Activated T-helper 1 cell treated with anti-CD3 and anti-CD28 coated beads, Interleukin-12 subunit alpha, Interleukin-12 subunit beta, Interleukin-2, Interleukin-4 antibody, amounts not matched to agents 30 ng/mL and 10 ng/mL and 1 ng/mL, durations not matched to agents 14 hours and 24 hours and 36 hours (primary cell): ENCODE measurements at places on chromosomes 11 and 22. TPM values are rescaled to one million over a fixed set of nuclear protein-coding genes. Genes with fewer than 3 reads are reported as not detected.

- peaks cover 69% of the 10 kb centered on the region for H3K4me1 ChIP-seq
- peak; percentile 20 for DNase-seq
- H3K36me3 ChIP-seq: peaks cover 22% of the 10 kb centered on the region
- peak overlapping the region; percentile 94 for H3K27ac ChIP-seq
- peak overlapping the region; percentile 99 for H3K4me3 ChIP-seq
These were observed 878 bp downstream of the RRAS2 start for GRCh38 chr11:14357881-14358728.

DNA sequence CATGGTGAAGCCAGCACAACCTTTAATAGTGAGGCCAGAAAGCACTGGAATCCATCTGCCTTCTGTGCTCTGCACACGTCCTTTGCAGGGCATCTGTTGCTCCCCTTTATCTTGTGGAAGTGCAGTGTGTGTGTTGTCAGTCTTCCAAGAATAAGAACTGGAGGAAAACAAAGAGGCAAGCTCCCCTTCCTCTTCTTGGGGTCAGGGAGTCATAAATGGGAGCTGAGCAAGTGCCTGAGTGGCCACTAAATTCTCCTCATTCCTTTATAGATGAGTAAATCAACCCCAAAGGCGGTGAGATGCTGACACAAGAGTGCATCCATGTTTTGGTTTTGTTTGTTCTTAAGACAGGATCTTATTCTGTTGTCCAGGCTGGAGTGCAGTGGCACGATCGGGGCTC is 38.3 kb downstream of the WT1 start:
- peaks cover 8% of the 10 kb centered on the region for H3K27me3 ChIP-seq
- no peak overlapping the region for H3K4me3 ChIP-seq
- DNase-seq: no peak

- peaks cover 5% of the 10 kb centered on the region for H3K27me3 ChIP-seq
- peaks cover 45% of the 10 kb centered on the region for H3K4me1 ChIP-seq
- H3K36me3 ChIP-seq: peaks cover 11% of the 10 kb centered on the region
- peak; percentile 70 for DNase-seq
- H3K4me3 ChIP-seq: peak within 1 kb of the TSS; percentile 98
These were observed at the start of gene FUT4 for GRCh38 chr11:94543695-94544645. TSS of gene FUT4 (plus strand) at chr11:94543921. CDS start at chr11:94544134, 213 bp downstream.

GRCh38 chr11:33040862-33041453 is 1.6 kb downstream of the TCP11L1 start:
- peak overlapping the region; percentile 93 for H3K4me3 ChIP-seq
- no peak for DNase-seq
- H3K27me3 ChIP-seq: peaks cover 6% of the 10 kb centered on the region
- H3K36me3 ChIP-seq: peaks cover 12% of the 10 kb centered on the region

DNA sequence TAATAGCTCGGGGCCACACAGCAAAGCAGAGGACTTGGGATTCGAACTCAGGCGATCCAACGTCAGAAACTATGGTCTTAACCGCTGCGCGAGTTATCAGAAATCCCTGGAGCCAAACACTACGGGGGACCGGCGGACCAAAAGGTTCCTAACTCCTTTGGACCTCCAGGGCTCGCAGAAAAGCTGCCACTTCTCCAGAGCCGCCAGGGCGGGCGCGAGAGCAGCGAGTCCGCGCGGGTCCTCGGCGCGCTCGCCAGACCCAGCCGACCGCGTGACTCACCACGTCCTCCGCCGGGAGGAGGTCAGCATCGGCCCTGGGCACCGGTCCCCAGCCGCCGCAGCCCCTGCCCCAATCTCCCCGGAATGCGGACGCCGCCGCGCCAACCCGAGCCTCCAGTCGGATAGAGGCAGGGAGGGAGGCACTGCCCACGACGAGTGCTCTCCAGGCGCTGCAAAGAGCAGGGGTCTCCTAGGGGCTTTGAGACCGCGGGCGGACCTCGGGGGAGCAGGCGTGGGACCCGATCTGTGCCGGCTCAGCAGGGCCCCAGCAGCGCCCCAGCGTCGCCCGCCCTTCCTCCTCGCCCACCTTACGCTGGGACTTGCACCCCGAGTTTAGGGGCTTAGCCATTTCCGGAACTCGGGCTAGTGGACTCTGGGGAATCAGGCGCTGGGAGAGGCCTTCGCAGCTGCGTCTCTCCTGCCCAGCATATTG is 6.2 kb upstream of the ALX4 start:
- no peak overlapping the region for H3K27ac ChIP-seq
- H3K27me3 ChIP-seq: peaks cover 88% of the 10 kb centered on the region
- H3K36me3 ChIP-seq: peaks cover 3% of the 10 kb centered on the region
- peaks cover 5% of the 10 kb centered on the region for H3K4me1 ChIP-seq

Gene MRGPRX4
- not detected in 2 replicates for total RNA-seq

GRCh38 chr11:100080821-100081220 is 606.3 kb upstream of the ARHGAP42 start:
- no peak for DNase-seq
- no peaks in the 10 kb centered on the region for H3K4me1 ChIP-seq
- no peak overlapping the region for H3K27ac ChIP-seq
- no peaks in the 10 kb centered on the region for H3K36me3 ChIP-seq
- no peak overlapping the region for H3K4me3 ChIP-seq
- H3K27me3 ChIP-seq: no peaks in the 10 kb centered on the region

- no peak overlapping the region for H3K27ac ChIP-seq
- H3K27me3 ChIP-seq: no peaks in the 10 kb centered on the region
- no peak for DNase-seq
- H3K36me3 ChIP-seq: no peaks in the 10 kb centered on the region
These were observed 18.3 kb downstream of the SLC5A12 start for GRCh38 chr11:26703411-26704191.

GRCh38 chr22:17861909-17862308 is 87.6 kb upstream of the BID start:
- H3K27me3 ChIP-seq: no peaks in the 10 kb centered on the region
- H3K4me1 ChIP-seq: peaks cover 11% of the 10 kb centered on the region
- H3K4me3 ChIP-seq: no peak overlapping the region
- peaks cover 2% of the 10 kb centered on the region for H3K36me3 ChIP-seq
- no peak overlapping the region for H3K27ac ChIP-seq
- DNase-seq: no peak

GRCh38 chr11:75413864-75414263 is 14.5 kb downstream of the RPS3 start:
- H3K4me1 ChIP-seq: no peaks in the 10 kb centered on the region
- peaks cover 12% of the 10 kb centered on the region for H3K36me3 ChIP-seq
- no peak for DNase-seq
- no peaks in the 10 kb centered on the region for H3K27me3 ChIP-seq

Gene PATE3
- total RNA-seq: not detected in 2 replicates

DNA sequence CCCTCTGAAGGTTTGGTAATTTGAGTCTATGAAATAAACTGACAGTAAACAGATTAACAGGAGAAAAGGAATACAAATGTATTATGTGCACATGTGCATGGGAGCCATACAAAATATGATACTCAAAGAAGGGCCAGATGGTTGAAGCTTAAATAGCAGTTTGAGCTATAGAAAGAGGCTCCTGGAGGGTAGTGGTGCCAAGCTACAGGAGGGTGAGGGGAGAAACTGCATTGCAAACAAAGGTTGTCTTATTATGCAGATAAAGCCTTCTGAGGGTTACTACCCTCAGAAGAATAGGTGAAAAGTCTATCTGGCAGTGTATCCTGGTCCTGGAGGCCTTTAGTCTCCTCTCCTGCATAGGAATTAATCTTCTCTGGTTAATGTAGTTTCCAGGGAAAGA is 267.3 kb upstream of the MPPED2 start:
- H3K27ac ChIP-seq: no peak overlapping the region
- no peaks in the 10 kb centered on the region for H3K27me3 ChIP-seq

DNA sequence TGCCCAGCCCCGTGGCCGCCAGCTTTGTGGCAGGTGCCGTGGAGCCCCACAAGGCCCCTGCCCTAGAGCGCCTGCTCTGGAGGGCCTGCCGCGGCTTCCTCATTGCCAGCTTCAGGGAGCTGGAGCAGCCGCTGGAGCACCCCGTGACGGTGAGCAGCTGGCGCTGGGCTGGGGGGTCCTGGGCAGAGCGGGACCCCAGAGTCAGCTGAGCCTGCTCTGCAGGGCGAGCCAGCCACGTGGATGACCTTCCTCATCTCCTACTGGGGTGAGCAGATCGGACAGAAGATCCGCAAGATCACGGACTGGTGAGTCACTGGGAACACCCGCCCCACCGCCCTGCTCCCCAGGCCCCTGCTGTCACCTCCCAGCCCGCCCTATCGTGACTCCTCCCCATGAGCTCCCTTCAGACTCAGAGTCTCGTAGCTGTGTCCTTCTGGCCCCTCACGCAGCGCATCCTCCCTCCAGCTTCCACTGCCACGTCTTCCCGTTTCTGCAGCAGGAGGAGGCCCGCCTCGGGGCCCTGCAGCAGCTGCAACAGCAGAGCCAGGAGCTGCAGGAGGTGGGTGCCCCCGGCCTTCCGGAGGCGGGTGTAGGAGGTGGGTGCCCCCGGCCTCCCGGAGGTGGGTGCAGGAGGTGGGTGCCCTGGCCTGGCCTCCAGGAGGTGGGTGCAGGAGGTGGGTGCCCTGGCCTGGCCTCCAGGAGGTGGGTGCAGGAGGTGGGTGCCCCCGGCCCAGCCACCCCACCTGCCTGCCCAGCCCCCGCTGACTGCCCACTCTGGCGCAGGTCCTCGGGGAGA is 4.7 kb downstream of the TCIRG1 start:
- H3K4me3 ChIP-seq: no peak overlapping the region
- H3K27me3 ChIP-seq: no peaks in the 10 kb centered on the region
- no peaks in the 10 kb centered on the region for H3K4me1 ChIP-seq
- H3K36me3 ChIP-seq: peaks cover 8% of the 10 kb centered on the region

- DNase-seq: no peak
- H3K36me3 ChIP-seq: no peaks in the 10 kb centered on the region
- no peak overlapping the region for H3K27ac ChIP-seq
- H3K27me3 ChIP-seq: peaks cover 18% of the 10 kb centered on the region
- H3K4me1 ChIP-seq: peaks cover 7% of the 10 kb centered on the region
- H3K4me3 ChIP-seq: no peak overlapping the region
These were observed 39.3 kb downstream of the PDGFB start for GRCh38 chr22:39205344-39206021.
